ENCODE measurements at places on chromosomes 4 and X.

DNA sequence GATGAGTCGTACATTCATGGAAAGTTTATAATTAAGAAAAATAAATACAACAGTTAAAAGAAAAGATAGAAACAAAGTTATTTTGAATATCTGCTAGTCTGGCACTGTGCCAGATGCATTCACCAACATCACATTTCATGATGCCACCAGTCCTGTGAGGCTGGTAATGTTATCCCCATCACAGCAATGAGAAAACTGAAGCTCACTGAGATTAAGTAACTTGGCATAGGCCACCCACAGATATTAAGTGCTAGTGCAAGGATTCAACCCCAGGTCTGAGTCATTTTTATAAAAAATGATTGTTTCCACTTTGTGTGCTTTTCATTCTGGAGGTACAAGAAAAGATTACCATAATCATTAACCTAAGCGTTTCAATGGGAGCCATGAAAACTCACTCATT is 65.0 kb upstream of the IL15 start:
- DNase-seq = no peak

DNA sequence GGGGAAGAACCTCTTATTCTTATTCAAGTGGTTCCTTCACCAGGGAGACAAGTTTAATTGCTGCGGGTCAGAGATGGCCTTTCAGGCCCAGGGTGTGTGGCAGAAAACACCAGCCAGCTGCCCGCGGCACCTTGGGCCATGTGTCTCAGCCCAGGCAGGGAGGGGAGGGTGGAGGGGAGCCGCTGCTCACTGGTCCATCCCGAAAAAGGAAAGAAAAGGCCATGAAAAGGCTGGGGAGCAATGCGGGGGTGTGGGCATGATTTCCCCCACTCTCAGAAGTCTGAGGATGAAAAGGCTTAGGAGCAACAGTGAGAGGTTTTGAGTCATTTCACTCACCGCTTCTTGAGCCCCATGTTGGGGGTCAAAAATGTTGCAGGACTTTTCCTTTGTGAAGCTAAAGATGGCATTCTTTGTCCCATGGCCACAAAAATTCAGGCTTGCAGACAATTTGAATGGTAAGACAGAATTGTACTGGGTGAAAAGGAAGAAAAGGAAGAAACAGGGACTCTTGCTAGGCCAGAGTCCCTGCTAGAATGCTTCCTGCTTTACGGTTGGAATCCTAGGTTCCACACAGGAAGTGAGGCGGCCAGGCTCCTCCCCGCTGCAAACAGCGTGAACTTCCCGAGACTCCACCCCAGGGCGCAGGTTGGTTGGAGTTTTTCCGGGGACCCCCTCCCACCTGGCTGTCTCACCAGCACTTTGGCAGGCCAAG is 17.4 kb upstream of the FAM47E start:
- DNase-seq = no peak

DNA sequence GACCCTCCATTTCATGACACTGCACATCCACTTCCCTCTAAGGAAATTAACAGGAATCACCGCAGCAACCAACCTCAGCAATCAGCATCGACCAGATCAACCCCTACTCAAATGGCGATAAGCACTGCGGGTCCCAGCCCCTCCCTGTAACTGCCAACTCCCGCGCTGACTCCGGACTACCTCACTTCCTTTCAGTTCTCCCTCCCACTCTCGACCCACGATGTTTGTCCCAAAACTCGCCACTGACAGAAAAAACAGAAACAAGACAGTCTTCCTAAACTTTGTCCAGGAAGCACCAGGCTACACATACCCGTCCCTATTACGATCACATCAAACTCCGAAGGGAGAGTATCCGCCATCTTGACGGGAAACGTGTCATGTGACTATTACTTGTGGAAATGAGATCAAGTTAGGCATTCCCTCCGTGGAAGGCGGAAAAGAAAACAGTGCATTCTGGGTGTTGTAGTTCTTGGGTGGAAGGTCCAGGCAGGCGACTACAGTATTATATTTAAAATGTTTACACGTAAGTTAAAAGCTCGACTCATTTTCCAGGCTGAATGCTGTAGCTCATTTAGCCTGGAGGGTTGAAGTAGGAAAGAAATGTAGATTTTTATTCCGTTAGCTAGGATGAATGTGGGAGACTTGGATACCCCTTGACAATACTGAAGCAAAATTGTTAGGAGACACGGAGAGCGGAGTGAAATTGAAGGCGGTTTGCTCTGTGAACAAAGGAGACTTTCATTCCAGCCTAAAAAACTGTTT is at the start of gene CHM:
TSS of gene CHM (minus strand) at position 385 of the 762 bp plus-strand sequence. CDS start at position 359, 26 bp downstream.
- DNase-seq = peak; percentile 78

- no peak for DNase-seq
These were observed 547.0 kb upstream of the POU3F4 start for GRCh38 chrX:82961129-82961528.

DNA sequence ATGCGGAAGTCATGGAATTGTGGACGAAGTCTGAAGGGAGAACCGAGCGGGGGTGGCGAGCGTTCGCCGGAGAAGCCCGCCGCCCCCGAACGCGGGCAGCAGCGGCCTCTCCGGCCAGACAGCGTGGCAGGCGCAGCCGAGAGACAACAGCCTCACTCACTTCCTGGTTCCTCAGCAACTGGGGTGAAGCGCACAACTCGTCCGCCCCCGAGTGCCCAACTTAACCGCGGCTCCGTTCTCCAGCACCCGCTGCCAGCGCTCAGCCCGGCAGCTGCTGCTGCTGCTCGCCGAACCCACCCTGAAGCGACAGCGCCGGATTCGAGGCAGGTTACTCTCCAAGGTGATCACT is 68.0 kb downstream of the NOCT start:
- DNase-seq = no peak

GRCh38 chr4:129323658-129324057 is 227.7 kb downstream of the C4orf33 start:
- DNase-seq = no peak

DNA sequence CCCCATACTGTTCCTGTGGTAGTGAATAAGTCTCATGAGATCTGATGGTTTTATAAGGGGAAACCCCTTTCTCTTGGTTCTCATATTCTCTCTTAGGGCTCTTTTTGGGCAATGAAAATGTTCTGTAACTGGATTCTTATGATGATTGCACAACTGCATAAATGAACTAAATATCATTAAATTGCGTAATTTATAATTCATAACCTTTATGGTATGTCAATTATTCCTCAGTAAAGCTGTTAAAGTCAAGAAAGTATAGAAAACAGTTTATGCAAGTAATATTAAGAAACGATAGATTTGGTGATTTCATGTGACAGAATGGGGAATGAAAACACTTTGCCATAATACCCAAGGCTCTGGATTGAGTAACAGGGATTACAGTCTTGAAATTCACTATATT is 33.5 kb upstream of the SPANXD start:
- DNase-seq = no peak

DNA sequence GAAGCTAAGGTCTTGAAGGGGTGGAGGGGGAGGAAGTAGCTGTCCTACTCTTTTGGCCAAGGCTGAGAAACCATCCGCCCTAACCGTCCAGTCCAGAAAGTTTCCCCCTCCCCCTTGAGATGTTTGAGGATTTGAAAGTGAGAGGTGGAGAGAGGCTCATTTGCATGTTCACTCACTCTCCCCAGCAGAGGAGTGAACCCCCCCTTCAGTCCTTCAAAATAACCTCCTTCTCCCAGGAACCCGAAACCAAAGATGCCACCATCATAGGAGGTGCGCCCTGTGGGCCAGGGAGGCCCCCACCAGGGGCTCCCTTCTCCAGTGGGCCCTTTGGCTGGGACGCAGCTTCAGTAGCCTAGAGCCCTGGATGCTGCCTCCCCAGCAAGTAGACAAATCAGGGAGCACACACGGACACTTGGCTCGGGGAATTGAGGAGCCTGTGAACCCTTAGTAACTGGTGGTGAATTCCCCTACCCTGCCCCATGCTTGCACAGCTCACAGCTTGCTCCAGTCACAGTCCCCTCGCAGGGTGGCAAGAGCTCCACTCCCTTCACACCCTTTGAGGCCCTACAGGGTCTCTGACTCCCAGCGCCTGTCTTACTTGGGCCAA is 25.6 kb downstream of the ELF4 start:
- no peak for DNase-seq

DNA sequence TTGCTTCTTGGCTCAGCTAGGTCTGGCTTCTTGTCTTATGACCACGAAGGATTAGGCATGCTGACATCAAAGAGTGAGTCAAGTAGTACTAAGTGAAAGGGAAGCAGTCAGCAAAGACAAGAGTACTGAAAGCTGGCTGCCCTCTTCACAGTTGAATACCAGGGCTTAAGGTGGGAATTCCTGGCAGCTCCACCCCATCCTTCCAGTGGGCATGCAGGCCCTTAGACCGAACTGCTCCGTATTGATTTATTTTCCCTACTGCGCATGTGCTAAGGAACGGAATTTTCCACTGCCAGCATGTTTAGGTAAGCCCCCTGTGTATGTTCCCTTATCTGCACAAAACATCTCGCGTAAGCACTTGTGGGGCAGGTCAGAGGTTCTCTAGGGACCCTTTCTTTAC is 2320.1 kb downstream of the ARAP2 start:
- no peak for DNase-seq

DNA sequence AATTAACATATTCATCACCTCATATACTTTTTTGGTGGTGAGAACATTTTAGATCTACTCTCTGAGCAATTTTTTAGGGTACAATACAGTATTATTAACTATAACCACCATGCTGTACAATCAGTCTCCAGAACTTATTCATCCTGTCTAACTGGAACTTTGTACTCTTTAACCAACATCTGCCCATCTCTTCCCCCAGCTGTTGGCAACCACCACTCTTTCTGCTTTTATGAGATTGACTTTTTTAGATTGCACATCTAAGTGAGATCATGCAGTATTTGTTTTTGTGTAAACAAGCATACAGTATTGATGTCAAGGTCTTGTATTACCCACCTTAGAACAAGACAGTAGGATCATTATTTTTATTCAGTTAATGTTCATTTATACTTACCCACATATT is 516.8 kb downstream of the RPA4 start:
- no peak for DNase-seq

- no peak for DNase-seq
These were observed 4.4 kb upstream of the FAM184B start for GRCh38 chr4:17785858-17786257.

DNA sequence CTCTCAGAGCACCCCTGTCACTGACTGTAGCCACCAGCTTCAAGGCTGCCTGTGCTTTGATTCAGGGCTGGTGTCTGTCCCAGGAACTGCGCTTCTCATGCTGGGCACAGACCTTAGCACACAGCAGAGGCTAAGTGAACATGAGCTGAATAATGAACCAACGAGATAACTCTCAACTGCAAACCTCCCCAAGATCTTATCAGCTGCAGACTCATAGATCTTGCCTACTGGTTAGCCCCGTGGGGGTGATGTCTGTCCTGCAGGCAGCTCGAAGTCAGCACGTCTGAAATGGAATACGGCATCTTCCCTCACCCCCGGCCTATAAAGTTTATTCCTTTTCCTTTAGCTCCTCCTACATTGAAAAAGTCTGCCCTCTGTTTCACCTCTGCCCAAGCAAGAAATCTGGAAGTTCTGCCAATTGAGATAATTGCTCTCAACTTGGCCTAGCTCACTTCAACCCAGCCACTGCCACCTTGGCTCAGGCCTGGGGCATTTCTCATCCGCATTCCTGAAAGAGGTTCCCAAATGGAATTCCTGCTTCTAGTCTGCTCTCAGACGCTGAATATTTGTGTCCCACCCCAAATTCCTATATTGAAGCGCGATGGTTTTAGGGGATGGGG is 73.7 kb downstream of the GATB start:
- DNase-seq = no peak

DNA sequence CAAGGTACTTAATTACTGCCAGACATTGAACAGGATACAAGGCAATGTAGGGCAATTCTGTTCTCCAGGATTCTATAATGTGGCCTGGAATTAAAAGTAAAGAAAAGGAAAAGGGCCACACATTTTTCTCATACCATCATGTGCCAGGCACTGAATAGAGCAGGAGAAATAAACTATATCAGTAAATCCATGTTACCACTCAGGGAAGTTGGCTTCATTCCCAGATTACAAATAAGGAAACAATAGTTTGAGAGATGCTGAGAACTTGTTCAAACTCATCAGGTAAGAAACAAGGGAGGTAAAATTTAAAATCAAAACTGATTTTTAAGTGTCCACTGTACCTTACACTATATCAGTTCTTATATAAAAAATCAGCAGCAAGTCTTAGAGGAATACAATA is 645.0 kb upstream of the ATOH1 start:
- no peak for DNase-seq

DNA sequence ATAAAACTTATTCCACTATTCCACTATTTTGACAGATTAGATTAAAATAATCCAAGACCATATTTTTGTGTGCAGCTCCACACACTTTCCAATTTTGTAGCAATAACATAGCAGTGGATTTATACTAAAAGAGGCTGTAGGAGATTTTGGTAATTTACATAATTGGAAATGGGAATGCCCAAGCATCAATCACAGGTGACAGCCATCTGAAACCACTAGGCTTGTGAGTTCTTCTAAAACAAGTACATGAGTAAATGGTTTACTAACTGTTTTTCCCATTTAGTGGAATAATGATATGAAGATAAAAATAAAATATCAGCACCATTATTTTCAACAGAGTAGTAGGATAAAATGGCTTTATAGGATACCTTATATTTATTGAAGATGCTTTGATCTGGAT is 4.4 kb downstream of the ANK2 start:
- DNase-seq = no peak

- DNase-seq = no peak
These were observed 383.6 kb downstream of the BMPR1B start for GRCh38 chr4:95141361-95141760.

DNA sequence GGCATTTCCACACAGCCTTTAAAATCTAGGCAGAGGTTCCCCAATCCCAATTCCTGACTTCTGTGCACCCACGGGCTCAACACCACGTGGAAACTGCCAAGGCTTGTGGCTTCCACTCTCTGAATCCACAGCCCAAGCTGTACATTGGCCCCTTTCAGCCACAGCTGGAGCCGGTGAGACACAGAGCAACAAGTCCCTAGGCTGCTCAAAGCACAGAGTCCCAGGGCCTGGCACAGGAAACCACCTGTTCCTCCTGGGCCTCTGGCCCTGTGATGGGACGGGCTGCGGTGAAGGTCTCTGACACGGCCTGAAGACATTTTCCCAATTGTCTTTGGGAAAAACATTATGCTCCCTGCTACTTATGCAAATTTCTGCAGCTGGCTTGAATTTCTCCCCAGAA is 500.0 kb downstream of the FSTL5 start:
- DNase-seq = no peak

- no peak for DNase-seq
These were observed 224.2 kb downstream of the PTTG2 start for GRCh38 chr4:38184404-38184803.

- DNase-seq = no peak
These were observed 15.2 kb downstream of the ETDC start for GRCh38 chrX:135324463-135324862.

- no peak for DNase-seq
These were observed 234.0 kb downstream of the SPOCK3 start for GRCh38 chr4:167000141-167000852.

DNA sequence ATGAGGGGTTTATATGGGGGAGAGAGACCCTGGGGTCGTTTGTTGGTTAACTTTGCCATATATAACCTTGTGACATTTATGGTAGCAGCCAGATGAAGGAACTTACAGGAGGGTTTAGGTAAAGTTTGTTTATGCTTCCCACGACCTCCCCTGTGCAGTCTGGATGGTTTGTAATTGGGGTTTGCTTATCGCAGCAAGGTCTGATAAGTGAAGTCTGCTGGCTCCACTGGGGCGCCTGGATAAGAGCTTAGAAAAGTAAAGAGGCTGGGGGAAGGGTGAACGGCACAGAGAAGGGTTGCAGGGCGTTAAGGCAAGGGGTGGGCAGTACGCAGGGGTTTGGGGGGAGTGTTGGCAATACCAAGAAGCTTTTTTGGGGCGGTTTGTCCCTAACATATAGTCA is 98.7 kb downstream of the KDM6A start:
- no peak for DNase-seq

GRCh38 chr4:23857367-23857959 is 32.4 kb downstream of the PPARGC1A start:
- no peak for DNase-seq
